ENCODE measurements at places on chromosomes 1 and 21.

DNA sequence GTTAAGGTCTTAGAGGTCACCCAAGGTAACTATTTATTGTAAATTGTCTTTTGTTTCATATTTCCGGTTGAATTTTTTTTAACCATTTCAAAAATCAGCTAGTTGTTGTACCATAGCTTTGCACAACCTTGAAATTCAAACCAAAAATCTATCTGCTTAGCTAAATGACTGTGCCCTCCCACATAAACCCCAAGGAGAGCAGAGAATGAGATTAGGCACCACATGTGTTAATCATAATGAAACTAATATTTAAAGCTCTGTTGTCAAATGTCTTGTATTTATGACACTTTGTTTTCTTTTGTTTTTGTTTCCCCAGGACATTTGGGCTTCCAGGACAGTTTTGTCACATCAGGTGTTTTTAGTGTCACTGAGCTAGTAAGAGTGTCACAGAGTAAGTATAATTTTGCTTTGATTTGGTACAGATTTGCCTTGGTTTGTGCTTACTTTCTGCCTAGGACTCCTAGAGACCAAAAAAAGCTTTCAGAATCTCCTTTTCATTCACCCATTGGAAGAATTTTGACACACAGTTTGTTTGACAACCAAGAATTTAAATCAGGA, 249.9 kb downstream of the NFIA start:
- no peak for DNase-seq

GRCh38 chr1:9382643-9383491, 90.2 kb downstream of the SPSB1 start:
- DNase-seq, result no peak

- no peak for DNase-seq
Observed at GRCh38 chr21:46438241-46438640, 20.4 kb upstream of the DIP2A start.

DNA sequence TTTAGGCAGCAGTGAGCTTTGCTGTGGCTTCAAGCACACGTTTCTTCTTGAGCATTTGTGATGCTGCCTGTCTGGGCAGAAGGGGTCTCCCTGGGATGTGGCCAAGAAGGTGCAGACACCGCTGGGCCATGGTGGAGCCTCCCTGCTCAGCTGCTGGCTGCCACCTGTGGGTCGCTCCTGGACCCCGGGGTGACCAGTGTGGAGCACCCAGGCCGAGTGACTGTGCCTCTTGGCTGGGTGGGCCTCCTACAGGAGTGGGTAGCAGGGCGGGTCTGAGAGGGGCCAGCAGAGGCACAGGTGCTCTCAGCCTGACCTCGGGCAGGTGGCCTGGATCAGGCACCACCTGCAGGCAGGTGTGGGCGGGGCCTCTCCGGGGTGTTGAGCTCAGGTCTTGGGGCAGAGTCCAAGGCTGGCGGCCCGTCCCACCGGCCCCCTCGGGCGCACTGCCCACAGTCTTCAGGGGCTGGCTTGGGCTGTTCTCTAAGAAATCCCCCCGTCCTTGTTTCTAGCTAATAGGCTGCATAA, 42.0 kb upstream of the COL6A1 start:
- DNase-seq, result no peak

DNA sequence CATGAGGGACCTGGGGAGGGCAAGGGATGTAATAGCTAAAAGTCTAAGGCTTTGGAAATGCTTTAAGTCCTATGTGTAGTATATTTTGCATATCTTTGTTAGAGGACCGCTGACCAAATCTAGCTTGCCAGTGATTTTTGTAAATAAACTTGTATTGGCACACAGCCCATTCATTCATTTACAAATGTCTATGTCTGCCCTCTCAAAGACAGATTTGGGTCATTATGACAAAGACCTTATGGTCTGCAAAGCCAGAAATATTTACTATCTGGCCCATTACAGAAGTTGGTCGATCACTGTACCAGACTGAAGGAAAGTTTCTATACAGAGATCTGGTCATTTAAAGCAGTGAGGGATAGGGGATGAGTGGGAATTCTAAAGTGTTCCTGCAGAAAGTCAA, 120.1 kb upstream of the RAVER2 start:
- no peak for DNase-seq

GRCh38 chr1:105785021-105785420, 1271.5 kb upstream of the PRMT6 start:
- no peak for DNase-seq

DNA sequence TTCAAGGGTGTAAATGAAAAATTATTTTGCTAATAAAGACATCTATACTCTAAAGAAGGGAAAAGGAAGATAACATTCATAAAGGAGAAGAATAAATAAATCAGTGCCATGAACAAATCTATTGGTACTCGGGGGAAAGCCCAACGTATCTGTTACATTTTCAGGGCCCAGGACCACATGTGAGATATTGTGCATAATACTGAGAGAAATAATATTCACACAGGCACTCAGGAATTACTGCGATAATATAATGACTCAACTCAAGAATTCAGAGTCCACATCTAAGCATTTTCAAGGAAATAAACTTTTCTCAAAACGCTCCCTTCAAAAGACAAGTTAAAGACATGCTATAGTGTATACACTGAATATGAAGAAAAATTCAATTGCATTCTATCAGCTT, 108.8 kb downstream of the SMYD2 start:
- DNase-seq, result no peak

GRCh38 chr1:66331658-66332547, 202.1 kb upstream of the SGIP1 start:
- peak; percentile 27 for DNase-seq

DNA sequence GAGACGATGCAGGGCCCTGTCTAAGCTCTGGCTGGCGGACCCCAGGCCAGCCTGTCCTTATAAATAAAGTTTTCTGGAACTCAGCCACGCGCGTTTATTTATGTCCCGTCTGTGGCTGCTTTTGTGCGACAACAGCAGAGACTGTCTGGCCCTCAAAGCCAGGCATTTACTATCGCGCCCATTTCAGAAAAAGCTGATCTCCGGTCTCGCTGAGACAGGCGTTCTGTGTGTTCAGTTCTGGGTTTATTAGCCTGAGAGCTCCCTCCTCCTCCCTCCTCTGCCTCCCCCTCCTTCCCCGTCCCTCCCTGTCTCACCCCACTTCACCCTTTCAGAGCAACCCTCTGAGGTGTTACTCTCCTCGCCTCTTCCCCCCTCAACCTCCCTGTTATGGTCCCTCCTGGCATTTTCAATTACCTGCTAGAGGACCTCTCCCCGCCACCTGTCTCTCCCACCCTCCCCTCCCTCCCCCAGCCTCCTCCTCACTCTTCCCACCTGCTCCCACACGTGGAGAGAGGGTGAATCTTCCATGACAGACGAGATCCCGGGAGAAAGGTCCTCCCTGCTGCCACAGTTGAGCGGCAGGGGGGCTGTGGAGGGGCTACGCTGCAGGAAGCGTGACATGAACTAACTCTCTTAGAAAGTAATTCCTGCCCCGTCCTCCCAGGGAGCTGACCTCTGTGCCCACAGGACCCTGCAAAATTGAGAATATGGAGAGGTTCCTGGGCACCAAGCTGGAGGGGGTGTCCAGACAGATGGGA, 59.9 kb downstream of the SPSB1 start:
- DNase-seq, result no peak

All from stimulated activated CD4-positive, alpha-beta T cell treated with anti-CD3 and anti-CD28 coated beads, Interleukin-15, amount 100 ng/mL, for 48 hours (primary cell).